OCI-LY7 (cell line): ENCODE measurements at places on chromosomes 7 and 10.

DNA sequence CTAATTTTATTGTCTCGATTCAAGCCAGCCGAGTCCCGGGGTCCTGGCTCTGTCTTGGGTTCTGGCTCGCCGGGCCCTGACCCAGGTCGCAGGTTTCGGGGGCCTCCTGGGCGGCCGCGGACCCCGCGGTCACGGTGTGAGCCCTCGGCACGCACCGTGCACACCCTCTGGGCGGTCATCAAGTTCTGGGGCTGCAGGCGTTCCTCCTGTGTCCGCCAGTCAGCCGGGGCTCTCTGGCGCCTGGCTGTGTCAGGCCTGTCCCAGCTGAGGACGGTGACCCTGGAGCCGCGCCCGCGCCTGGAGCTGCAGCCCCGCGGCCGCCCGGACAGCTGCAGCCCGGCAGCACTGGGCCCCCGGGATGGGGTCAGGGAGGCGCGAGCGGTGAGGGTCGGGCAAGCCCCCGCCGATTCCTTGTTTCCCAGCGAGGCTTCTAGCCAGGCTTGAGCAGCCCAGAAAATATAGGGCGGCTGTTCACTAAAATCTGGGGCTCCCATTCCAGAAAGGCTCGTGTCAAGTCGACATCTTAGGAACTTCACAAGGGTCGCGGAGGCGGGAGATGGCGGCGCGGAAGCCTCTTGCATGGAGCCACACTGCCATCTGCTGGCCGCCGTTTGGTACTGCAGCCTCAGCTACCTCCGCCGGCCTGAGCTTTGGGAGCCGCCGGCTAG lies 4.2 kb upstream of the HOXA7 start:
- peak; percentile 88 for DNase-seq

- no peak for DNase-seq
Observed at GRCh38 chr7:155311826-155312537, 14.3 kb downstream of the INSIG1 start.

DNA sequence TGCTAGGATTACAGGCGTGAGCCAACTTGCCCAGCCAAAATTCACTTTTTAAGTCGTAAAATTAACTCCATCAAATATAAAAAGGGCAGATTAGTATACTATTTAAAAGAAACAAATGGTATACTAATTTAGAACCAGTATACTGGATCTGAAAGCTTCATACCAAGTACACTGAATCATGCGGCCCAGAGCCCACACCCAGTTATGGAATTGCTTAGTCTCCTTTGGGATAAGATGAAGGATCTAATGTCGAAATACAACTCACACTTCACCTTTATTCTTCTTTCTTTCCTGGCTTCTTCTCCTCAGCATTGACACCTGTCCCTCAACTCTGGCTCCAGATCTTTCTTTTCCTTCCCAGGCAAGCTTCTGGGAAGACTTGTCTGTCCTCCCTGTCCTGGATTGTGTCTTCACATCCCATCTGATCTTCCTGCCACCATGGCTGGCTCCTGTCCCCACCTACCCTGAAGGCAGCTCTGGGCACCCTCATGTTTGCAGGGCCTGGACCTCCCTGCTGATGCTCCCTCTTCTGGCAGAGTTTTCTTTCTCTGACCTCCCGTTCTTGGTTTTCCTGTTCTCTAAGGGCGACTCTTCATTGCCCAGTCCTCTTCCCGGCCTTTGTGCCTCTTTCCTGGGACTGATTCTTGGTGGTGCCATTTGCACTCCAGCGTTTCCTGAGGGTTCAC lies 57.8 kb upstream of the CTBP2 start:
- DNase-seq, result no peak

DNA sequence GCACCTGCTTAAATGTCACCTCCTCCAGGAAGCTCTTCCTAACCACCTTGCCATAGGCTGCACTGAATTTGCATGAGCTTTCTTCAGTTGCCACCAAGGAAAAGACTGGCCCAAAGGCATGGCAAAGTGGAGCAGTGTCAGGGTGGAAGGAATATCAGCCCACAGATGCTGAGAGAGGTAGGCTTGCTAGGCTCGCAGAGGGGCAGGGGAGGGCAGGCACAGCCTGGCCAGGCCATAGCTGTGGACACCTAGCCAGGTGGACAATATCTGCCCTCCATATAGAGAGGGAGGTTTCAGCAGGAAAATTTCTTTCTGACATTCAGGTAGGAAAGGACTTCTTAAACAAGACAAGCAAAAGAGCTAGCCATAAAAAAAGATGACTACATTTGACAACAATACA lies 166.3 kb downstream of the GRID1 start:
- DNase-seq, result no peak

DNA sequence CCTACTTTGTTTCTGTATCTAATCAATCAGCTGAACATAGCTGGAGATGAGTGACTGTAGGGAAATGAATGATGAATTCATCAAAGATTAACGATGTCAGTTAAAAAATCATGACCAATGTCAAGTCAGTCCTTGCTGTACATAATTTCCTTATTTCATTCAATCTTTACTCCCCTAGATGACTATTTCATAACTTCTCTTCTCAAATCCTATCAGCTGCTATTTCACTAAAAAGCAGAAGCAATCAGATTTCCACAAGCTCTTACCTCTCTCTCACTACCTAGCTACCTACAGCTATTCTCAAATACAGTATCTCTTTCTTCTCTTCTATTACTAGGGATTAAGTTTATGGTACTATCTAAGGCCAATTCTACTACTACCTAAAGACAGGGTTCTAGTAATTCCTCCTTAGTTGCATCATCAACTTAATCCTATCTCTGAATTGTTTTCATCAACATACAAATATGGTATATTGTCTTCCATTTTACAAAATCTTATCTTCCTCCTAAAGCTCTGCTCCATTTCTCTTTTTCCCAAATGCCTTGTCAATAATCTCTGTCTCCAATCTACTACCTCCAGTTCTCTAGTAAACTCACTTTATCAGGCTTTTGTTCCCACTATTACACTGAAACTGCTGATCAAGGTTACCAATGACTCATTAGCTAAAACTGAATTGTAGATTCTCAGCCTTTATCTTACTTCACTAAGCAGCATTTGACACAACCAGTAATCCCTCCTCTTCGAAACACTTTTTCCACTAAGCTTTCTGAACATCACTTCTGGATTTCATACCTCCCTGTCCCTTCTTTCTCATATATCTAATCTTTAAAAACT lies 28.4 kb downstream of the JMJD1C start:
- DNase-seq, result no peak

- no peak for DNase-seq
Observed at GRCh38 chr7:47264021-47264651, 317.8 kb downstream of the TNS3 start.

DNA sequence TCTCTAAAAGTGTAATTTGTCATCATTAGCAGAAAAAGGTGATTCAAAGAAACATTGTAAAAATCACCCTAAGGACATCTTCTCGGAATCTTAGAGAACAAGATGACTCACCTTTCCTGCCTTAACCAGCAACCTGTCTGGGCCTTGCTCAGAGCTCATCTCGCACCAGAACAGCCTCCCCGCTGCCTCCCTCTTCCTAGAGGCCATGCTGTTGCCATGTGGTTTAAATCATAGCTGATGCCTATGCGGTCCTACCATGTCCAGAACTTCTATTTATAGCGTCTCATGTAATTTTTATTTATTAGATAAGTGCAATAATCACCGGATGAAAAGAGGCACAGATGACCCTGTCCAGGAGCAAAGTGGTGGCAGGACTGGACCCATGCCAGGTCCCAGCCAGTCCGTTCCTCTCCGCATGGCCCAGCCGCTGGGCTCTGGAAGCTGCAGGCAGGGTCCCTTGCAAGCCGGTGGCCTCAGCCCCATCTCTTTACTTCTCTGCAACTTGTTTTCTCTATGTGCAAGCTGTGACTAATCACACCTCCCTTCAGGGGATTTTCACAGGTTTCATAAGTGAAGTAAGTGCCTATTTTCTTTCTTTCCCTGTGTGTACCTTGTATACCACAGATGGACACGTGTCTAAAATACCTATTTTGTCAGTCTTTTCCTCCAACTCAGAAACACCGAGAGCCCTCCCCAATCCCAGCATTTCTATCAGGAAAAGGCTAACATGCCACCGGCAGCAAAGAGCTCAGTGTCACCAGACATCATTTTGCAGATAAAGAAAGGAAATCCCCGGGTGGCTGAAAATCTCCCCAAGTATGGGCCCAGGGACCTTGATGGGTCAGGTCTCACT lies 27.1 kb downstream of the KLF6 start:
- DNase-seq, result peak; percentile 33

DNA sequence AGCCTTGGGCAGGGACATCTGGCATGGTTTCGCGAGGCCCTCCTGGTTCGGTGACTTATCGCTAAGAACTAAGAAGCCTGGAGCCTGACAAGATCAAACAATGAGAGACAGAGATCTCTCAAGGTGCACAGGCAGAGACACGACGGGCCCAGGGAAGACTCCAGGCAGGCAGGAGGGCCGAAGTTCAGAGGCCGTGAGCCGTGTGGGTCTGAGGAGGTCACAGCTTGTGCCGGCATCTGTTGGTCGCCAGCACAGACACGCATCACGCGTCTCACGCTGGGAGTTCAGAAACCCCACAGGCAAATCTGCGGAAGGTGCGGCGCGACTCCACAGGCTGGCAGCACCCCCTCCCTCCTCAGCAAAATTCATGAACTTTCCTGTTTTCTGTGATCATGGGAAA lies 314.0 kb downstream of the DNAJB6 start:
- DNase-seq, result no peak

GRCh38 chr7:26815426-26815825 lies 49.0 kb downstream of the SKAP2 start:
- no peak for DNase-seq

DNA sequence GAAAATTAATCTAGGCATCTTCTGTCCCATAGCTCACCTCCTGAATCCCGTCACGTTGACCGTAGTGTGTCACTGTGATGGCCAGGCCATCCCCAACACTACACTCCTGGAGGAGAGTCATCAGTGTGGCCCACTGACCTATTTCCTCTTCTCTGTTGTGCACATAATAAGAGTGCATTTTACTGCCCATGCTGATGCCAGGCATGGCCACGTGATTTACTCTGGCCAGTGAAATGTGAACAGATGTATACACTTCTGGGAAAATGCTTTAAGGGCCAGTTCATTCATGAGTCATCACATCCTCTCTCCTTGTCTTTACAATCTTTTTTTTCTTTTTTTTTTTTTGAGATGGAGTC lies 101.9 kb upstream of the PIP4K2A start:
- no peak for DNase-seq

- DNase-seq, result peak; percentile 57
Observed at GRCh38 chr7:30510124-30511075, 5.8 kb upstream of the GGCT start.

- DNase-seq, result peak; percentile 83
Observed at GRCh38 chr7:50281680-50282445, 22.7 kb upstream of the IKZF1 start.

- DNase-seq, result no peak
Observed at GRCh38 chr10:128567551-128567950, 441.3 kb upstream of the MKI67 start.

GRCh38 chr10:103752680-103753248 lies 102.6 kb downstream of the SH3PXD2A start:
- DNase-seq, result peak; percentile 24

DNA sequence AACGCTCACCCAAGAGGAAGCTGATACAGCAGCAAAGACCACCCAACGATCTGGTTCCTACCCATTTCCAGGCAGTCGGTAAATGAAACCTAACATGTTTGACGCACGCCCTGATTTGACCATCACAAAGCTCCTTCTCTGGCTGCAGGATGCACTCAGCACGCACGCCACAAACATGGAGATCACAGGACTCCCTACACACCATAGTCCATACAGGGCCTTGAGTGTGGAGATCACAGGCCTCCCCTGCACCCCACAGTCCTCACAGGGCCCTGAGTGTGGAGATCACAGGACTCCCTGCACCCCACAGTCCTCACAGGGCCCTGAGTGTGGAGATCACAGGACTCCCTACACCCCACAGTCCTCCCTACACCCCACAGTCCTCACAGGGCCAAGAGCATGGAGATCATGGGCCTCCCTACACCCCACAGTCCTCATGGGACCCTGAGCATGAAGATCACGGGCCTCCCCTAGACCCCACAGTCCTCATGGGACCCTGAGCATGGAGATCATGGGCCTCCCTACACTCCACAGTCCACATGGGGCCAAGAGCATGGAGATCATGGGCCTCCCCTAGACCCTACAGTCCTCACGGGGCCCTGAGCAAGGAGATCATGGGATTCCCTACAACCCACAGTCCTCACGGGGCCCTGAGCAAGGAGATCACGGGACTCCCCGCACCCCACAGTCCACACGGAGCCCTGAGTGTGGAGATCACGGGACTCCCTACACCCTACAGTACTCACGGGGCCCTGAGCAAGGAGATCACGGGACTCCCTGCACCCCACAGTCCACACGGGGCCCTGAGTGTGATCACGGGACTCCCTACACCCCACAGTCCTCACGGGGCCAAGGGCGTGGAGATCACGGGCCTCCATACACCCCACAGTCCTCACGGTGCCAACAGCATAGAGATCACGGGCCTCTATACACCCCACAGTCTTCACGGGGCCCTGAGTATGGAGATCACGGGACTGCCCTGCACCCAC lies 409.2 kb downstream of the DNAJB6 start:
- DNase-seq, result no peak

DNA sequence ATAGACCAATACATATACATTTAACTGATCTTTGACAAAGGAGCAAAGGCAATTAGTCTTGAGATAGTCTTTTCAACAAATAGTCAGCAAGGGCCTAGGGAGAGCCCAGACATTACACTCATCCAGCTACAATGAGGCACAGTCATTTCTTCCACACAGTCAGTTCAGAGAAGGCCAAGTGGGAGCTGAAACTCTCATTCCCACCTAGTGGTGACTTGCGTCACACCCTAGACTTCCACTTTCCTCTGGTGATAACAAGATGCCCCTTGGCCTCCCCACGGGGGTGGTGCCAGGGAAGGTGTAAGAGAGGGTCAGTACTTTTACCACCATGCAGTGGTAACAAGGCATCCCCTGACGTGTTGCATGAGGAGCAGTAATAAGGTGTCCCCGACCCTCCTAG lies 8.0 kb downstream of the FRMPD2 start:
- no peak for DNase-seq

GRCh38 chr7:116426428-116427156 lies 72.9 kb upstream of the CAV2 start:
- DNase-seq, result no peak

DNA sequence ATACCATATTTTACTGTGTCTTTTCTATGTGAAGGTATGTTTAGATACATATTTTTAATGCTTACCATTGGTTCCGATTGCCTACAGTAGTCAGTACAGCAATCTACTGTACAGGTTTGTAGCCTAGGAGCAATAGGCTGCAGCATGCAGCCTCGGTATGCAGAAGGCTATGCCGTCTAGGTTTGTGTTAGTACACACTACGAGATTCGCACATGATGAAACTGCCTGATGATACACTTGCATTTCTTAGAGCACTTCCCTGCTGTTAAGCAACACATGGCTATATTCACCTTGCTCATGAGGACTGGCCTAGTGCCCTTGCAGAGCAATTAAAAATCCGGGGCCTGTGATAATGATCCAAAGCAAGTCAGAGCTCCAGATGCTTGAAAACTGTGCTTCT lies 62.4 kb downstream of the MKX start:
- no peak for DNase-seq
